ENCODE measurements at places on chromosomes 4 and X. TPM values are rescaled to one million over a fixed set of nuclear protein-coding genes. Genes with fewer than 3 reads are reported as not detected.

Gene SRPK3
- total RNA-seq = 0.22 TPM

Gene TKTL2
- total RNA-seq = not detected

Gene CITED1
- total RNA-seq = 8.0 TPM

Gene STATH
- not detected for total RNA-seq

DNA sequence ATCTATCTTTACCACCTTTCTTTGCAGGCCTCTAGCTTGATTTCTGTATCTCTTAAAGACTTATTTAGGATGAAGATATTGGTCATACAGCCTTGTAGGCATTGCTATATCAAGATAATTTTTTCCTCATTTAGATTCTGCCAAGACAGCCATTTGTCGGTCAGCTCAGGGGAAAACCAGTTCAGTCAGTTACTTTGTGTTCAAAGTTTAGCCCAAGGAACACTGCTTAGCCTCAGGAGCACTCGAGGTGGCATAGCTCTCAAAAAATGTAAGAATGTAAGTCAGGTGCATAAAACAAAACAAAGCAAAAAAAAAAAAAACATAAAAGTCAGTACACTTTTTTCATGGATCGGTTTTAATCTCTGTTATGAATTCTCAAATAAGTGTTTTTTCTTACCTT is 43.4 kb downstream of the NRK start:
- peak; percentile 19 for DNase-seq
- no peaks in the 10 kb centered on the region for H3K36me3 ChIP-seq
- no peaks in the 10 kb centered on the region for H3K4me1 ChIP-seq
- no peak overlapping the region for H3K4me3 ChIP-seq

- H3K4me1 ChIP-seq = no peaks in the 10 kb centered on the region
- no peaks in the 10 kb centered on the region for H3K36me3 ChIP-seq
- no peak overlapping the region for H3K27ac ChIP-seq
Measured at GRCh38 chrX:110877326-110877725, 81.7 kb upstream of the CHRDL1 start.

- H3K27ac ChIP-seq = no peak overlapping the region
- no peaks in the 10 kb centered on the region for H3K27me3 ChIP-seq
- no peak overlapping the region for H3K4me3 ChIP-seq
- no peak for DNase-seq
Measured at GRCh38 chrX:148372925-148373324, 127.5 kb upstream of the AFF2 start.
